Activated CD8-positive, alpha-beta T cell treated with anti-CD3 and anti-CD28 coated beads, Interleukin-2, amount 10 ng/mL, durations not matched to agents 7 days and 5 days (primary cell): ENCODE measurements at places on chromosomes 12 and 14. TPM values are rescaled to one million over a fixed set of nuclear protein-coding genes. Genes with fewer than 3 reads are reported as not detected.

GRCh38 chr14:44041700-44042099 is 465.4 kb downstream of the FSCB start:
- H3K27me3 ChIP-seq: no peaks in the 10 kb centered on the region
- no peaks in the 10 kb centered on the region for H3K4me1 ChIP-seq
- no peak for DNase-seq

GRCh38 chr12:77882709-77883108 is 52.0 kb downstream of the NAV3 start:
- H3K27ac ChIP-seq: no peak overlapping the region
- H3K4me1 ChIP-seq: no peaks in the 10 kb centered on the region
- DNase-seq: no peak
- no peak overlapping the region for H3K4me3 ChIP-seq
- H3K36me3 ChIP-seq: no peaks in the 10 kb centered on the region
- H3K27me3 ChIP-seq: no peaks in the 10 kb centered on the region

DNA sequence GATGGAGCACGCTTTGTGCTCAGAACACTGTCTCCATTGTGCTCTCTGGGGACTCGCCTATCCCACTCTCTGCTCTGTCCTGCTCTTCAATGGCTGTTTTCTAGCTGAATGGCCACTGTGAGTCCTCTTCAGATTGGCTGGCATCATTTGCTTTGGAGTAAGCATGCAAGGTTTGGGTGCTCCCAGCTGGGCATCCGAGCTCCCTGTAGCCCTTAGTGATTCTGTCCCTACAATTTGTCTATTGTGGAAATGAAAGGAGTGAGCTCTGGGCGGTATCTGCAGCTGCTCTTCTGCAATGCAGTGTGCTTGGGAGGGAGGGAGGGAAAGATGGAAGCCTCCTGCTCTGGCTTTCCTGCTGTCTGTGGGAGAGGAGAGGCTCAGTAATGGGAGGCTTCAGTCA is 84.8 kb downstream of the SMOC1 start:
- H3K36me3 ChIP-seq: no peaks in the 10 kb centered on the region
- H3K4me1 ChIP-seq: no peaks in the 10 kb centered on the region
- no peak overlapping the region for H3K27ac ChIP-seq
- H3K4me3 ChIP-seq: no peak overlapping the region
- DNase-seq: no peak

GRCh38 chr12:24929953-24930352 is 18.9 kb downstream of the BCAT1 start:
- no peak overlapping the region for H3K27ac ChIP-seq
- H3K27me3 ChIP-seq: peaks cover 3% of the 10 kb centered on the region
- no peak for DNase-seq
- no peaks in the 10 kb centered on the region for H3K4me1 ChIP-seq

- peak overlapping the region; percentile 97 for H3K27ac ChIP-seq
- no peaks in the 10 kb centered on the region for H3K27me3 ChIP-seq
- peak overlapping the region; percentile 77 for H3K4me3 ChIP-seq
- peaks cover 67% of the 10 kb centered on the region for H3K4me1 ChIP-seq
Measured at GRCh38 chr12:94208622-94208966, 60.2 kb downstream of the PLXNC1 start.

RHEBL1 gene
- total RNA-seq: 9.5 TPM

COL2A1 gene
- total RNA-seq: not detected

GALNT9 gene
- total RNA-seq: not detected

C1QL4 gene
- not detected for total RNA-seq

CEP170B gene
- 2.5 TPM for total RNA-seq

PIK3C2G gene
- total RNA-seq: not detected

SLC2A14 gene
- total RNA-seq: 0.13 TPM

RAB35 gene
- 61.0 TPM for total RNA-seq

KRT82 gene
- total RNA-seq: not detected
